Effector memory CD4-positive, alpha-beta T cell (primary cell): ENCODE measurements at places on chromosomes 4 and X.

GRCh38 chrX:95760356-95760755 is 924.3 kb upstream of the DIAPH2 start:
- DNase-seq: no peak

- DNase-seq: no peak
Measured at GRCh38 chr4:30767147-30767845, 47.1 kb downstream of the PCDH7 start.

DNA sequence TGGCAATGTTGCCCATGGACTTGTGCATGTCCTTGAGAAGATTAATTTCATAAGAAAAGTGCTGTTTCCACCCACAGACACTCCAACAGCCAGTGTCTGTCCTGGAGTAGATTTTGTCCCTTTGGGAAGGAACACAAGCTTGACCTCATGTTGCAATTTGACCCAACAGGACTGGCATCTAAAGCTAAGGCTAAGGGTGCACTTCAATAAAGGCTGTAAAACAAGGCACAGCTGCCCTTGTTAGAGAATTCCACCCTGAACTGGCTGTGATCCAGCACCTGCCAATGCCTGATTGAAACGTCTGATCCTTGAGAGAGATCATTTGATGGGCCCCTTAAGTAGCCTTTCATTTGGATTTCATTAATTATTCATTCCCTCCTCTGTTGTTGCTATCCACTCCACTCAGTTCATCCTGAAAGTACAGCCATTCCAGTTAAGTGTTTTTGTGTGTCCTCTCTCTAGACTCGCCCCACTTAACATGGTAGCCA is 56.2 kb downstream of the CD99L2 start:
- DNase-seq: no peak

- no peak for DNase-seq
Measured at GRCh38 chr4:57190601-57191481, 80.7 kb upstream of the IGFBP7 start.

DNA sequence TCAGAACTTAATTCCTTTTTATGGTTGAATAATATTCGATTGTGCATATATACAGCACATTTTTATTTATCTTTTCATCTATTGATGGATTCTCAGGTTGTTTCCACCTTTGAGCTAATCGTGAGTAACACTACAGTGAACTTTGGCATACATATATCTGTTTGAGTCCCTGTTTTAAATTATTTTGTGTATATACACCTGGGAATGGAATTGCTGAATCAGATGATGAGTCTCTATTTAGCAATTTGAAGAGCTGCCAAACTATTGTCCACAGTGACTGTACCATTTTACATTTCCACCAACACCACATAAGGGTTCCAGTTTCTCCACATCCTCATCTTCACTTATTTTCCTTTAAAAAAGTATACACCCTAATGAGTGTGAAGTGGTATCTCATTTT is 166.2 kb upstream of the FGF13 start:
- no peak for DNase-seq

- DNase-seq: no peak
Measured at GRCh38 chr4:84579403-84579776, 3.5 kb upstream of the CDS1 start.

- DNase-seq: no peak
Measured at GRCh38 chr4:66475596-66475995, 805.3 kb upstream of the EPHA5 start.

- DNase-seq: peak; percentile 12
Measured at GRCh38 chrX:41695426-41695825, 6.7 kb downstream of the GPR34 start.

DNA sequence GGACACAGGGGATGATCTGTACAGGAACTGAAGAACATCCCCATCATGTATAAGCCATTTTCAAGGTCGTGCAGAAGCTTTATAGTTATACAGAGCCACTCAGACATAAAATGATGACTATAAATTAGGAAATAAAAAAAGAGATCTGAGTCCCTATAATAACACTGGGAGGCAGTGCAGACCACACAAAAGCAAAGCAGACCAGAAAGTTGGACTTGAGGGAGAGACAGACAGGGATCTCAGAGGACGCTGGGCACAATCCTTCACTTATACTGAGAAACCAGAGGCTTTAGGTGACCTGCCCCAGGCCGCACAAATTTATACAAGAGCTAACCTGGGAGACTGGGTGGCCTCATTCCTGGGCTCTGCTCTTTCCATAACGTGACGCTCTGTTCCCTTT is 70.5 kb downstream of the HADH start:
- no peak for DNase-seq

DNA sequence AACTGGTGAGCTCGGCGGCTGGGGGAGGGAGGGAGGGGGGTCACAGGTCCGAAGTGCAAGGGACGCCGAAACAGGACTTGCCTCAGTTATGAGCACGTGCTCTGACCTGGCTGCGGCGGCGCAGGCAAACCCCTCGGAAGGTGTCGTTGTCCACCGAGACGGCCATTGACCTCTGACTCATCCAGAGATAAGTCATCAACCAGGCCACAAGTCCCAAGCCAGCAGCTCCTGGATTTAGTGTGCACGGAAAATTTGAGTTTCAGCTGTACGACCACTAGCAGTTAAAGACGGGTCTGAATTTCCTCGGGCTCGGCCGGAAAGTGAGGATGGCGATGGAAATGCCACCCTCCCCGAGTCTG is 674 bp downstream of the SH3D19 start:
- DNase-seq: no peak

GRCh38 chrX:103446665-103447302 is 70.4 kb downstream of the BEX3 start:
- no peak for DNase-seq

DNA sequence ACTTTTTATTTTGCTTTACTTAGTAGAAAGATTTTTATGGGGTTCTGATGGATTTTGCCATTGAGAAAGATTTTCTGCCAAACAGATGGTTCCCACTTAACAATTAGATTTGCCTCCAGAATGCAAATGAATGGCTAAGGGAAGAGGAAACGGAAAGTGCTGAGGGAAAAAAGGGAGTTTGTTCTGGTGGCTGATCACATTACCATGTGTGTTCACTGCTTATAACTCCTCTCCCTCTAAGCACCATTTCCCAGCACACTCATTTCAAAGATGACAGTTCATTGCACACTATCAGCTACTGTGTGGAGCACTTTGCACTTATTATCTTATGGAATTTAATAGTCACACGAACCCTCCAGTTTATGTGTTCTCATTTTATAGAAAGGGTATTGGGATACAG is 68.0 kb upstream of the GRID2 start:
- DNase-seq: no peak

DNA sequence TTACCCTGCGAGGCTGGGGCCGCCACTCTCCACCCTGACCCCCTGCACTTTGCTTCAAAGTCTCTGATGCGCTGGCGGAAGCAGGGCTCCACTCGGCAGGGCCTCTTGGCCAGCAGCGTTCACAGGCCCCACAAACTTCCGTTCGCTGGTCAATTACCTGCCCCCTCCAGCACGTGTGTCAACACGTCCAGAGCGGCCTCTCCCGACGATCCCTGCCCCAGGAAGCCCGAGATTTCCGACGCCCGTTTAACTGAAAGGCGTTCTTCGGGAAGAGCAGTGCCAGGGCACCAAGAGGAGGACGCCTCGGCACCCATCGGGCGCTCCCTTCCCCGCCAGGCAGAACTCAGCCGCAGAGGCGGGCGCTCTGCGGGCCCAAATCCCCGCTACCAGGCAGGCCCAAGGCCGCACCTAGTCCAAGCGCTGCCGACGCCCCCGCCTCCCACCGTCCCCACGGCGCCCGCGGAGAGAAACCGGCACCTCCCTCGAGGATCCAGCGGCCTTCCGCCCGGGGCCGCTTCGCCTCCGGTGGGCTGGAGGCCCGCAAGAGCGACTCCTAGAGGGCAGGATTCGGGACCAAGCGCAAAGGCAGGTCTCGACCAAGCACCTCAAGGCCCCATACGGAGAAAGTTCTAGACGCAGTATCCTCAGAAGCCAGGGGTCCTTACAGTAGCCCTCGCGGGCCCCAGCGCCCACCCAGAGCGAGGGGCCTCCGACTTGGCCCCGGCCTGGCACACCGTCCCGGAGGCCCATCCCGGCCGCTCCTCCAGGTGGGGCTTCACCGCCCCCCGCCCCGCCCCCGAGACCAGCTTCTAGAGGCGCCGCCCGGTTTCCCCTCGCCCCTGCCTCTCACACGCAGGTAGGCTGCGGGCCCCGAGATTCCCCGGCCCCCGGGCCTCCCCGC is 586 bp downstream of the BCAP31 start:
- peak; percentile 21 for DNase-seq

- DNase-seq: no peak
Measured at GRCh38 chr4:139887962-139888735, 222.5 kb downstream of the MGST2 start.

GRCh38 chr4:94365304-94365703 is 22.7 kb upstream of the HPGDS start:
- no peak for DNase-seq

GRCh38 chr4:83316459-83317165 is 18.0 kb downstream of the HPSE start:
- no peak for DNase-seq

DNA sequence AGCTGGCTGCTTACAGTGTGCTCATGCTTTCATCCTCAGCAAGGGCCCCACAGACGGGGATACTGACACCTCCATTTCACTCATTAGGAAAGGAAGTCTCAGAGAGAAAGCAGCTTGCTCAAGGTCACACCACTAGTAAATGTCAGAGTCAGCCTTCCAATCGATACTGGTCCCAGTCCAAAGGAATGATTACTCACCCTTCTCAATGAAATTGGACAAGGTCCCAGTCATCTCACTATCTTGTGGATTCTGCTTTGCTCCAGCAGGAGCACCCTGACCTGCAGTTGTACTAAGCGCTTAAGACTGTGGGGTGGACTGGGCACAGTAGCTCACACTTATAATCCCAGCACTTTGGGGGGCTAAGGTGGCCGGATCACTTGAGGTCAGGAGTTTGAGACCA is 132.2 kb upstream of the SLC34A2 start:
- no peak for DNase-seq

GRCh38 chr4:12118651-12119213 is 690.0 kb upstream of the HS3ST1 start:
- no peak for DNase-seq
